IMR-90 (cell line): ENCODE measurements at places on chromosomes 1 and 21. TPM values are rescaled to one million over a fixed set of nuclear protein-coding genes. Genes with fewer than 3 reads are reported as not detected.

DNA sequence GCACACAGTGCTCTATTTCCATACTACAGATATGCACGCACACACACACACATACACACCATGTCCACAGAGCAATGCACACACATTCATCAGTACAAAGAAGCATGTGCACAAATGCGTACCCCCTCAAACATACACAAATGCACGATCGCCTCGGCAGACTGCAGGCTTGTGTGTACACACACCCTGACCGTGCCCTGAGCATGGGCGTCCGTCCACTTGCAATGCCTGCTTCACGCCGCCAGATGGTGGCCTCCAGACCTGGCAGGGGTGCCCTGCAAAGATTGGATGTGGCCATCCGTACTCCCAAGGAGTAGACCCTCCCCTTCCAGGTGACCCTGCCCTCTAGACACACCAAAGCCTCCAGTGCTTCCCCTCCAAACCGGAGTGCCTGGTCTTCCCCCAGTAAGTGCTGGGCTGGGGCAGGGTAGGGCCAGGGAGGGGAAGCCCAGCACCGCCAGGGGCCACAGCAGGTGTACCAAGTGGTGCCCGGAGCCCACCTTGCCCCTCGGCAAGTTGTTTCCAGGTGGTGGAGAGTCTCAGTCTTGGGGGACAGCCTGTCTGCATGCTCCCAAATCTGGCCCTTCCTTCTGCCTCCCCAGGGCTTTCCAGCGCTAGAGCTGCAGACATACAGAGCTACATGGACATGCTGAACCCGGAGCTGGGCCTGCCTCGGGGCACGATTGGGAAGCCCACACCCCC is 20.6 kb downstream of the ESPN start:
- DNase-seq, result peak; percentile 15

DNA sequence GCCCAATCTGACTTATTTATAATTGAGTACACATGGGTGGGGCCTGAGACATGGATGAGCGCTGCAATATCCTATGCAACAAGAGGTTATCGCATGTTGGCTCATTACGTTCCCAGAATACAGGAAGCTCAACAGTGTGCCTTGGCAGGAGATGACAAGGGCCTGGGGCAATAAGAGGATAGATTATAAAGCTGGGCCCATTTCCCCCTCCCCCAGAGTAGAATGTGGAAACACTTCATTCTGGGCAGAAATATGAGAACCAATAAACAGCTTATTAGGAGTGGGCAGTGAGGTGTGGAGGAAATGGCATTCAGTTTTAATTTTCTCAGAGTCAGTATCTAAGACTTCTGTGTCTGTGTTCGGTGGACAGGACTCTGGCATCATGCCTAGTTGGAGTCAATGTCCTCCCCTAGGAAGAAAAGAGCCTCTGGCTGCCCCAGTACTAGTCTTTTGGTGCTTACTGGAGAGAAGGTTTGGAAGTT is 92.8 kb downstream of the PIK3R3 start:
- DNase-seq, result peak; percentile 48

The PSMG1 gene
- total RNA-seq, result 37.8 and 51.1 TPM in 2 replicates

GRCh38 chr1:31739346-31739745 is 24.8 kb downstream of the ADGRB2 start:
- DNase-seq, result no peak

The SERTAD4 gene
- total RNA-seq, result under 0.01 TPM in 2 replicates

DNA sequence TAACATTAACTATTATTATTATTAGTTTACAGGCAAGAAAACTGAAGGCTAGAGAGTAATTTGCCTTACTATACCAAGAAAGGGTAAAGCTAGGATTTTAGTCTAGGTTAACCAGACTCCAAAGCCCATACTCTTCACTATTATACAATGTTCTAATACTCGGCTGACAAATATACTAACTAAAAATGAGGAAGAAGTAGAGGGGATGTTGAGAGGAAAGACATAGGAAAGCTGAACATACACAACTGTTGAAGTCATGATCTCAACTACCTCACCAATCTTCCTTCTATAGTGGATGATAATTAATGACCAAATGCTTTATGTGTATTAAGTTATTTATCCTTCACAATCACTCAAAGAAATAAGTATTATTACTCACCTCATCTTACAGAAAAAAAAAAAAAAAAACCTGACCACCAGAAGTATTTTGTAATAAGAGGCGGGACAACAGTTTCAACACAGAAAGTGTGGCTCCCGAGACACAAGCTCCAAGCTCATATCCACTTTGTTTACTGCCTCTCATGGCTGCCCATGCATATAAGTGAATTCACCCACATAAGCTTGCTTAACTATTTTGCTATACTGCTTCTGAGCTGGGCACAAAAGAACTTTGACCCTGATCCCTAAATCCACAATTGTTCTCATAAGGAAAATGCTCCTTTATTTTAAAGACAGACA is 78.0 kb downstream of the USP1 start:
- peak; percentile 30 for DNase-seq

DNA sequence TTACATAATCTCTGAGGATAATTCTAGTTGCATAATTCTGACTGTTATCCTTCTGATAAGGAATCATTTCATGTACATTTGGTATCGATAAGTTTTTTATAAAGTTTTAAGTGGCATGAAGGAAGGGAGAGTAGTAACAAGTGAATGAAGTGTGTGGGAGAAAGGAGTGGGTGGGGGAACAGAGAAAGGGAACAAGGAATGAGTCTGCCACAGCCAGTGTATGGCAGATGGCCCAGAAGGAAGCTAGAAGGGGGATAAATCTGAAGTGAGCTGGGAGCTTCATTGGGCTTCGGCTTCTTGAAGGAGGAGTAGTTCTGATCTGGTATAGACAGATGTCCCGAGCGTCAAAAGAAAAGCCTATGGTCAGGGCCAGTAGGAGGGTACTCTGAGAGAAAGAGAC is 18.6 kb downstream of the ZBTB40 start:
- no peak for DNase-seq

- DNase-seq, result peak; percentile 31
Observed at GRCh38 chr1:214403431-214403830, 122.5 kb downstream of the SMYD2 start.

DNA sequence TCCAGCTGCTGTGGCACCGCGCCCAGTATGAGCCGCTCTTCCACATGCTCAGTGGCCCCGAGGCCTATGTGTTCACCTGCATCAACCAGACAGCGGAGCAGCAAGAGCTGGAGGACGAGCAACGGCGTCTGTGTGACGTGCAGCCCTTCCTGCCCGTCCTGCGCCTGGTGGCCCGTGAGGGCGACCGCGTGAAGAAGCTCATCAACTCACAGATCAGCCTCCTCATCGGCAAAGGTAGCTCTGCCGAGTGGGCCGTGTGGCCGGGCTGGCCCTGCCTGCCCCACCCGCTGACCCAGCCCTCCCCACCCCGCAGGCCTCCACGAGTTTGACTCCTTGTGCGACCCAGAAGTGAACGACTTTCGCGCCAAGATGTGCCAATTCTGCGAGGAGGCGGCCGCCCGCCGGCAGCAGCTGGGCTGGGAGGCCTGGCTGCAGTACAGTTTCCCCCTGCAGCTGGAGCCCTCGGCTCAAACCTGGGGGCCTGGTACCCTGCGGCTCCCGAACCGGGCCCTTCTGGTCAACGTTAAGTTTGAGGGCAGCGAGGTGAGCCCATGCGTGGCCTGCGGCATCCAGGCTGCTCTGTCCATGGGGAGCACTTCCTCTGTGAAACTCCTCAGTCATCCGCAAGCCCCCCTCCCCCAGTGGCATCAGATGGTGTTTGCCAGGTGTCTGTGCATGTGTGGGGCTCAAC is 64.2 kb downstream of the PIK3CD start:
- no peak for DNase-seq

- no peak for DNase-seq
Observed at GRCh38 chr21:37507716-37508115, 141.1 kb downstream of the DYRK1A start.

DNA sequence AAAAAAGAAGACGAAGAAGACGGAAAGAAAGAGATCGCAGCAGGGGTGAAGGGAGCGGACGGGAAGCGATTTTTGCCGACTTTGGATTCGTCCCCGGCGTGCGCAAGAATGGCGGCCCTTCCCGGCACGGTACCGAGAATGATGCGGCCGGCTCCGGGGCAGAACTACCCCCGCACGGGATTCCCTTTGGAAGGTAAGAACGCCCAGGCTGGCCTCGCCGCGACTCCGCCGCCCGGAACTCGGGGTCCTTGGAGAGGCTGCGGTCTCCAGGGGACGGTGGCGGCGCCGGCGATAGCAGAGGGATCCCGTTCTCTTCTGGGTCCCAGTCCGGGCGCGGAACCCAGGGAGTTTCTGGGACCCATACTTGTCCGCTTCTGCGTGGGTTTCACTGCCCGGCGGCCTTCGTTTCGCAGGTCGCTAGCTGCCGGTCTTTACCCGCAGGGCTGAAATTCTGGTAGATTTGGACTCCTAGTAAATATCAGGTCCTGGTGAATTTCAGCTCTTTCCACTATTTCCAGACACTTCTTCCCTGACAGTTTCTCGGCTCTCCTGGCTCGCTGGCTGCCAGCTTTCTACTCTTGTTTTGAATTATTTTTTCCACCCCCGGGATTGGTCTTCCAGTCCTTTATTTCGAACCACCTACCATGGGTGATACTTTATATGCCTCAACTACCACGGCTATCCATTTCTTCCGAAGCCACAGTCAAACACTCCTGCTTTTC is 1.0 kb downstream of the PAX7 start:
- DNase-seq, result no peak

- no peak for DNase-seq
Observed at GRCh38 chr1:201223852-201224665, 33.4 kb downstream of the IGFN1 start.

The TEX38 gene
- not detected in 2 replicates for total RNA-seq

GRCh38 chr1:179817789-179818188 is 59.8 kb downstream of the TOR1AIP2 start:
- peak; percentile 53 for DNase-seq

- no peak for DNase-seq
Observed at GRCh38 chr21:45556645-45557615, 14.7 kb upstream of the SLC19A1 start.

DNA sequence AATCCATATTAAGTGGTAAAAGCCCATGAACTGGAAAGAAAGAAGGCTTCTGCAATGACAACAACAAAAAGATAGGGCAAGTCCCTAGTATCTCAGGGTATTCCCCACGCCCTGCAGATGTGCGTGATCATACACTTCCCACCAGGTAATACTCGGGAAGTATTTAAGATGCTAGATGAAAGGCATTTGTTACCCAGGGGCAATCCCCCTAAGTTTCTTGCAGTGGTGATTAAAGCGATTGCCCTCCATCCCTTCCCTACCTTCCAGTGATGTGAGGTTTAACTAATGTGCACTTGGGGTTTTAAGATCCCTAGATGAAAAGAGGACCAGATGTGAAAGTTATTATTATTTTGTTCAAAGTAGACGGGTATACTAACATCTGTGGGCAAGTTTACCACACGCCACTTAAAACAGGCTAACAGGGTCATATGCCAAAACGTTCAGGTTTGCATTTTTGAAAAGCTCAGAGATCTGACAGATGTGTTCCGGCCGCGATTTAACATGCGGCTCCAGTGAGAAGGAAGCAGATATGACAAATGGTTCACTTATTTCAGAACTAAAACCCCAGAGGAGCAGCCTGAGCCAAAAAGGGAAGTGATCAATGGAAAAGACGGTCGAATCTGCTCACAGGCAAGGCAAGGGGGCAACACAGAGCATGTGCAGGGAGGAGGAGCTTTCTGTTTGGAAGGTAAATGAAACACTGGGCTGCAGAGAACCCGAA is 17.4 kb downstream of the TIAM1 start:
- no peak for DNase-seq

GRCh38 chr1:89484092-89485038 is 40.3 kb upstream of the LRRC8B start:
- no peak for DNase-seq

DNA sequence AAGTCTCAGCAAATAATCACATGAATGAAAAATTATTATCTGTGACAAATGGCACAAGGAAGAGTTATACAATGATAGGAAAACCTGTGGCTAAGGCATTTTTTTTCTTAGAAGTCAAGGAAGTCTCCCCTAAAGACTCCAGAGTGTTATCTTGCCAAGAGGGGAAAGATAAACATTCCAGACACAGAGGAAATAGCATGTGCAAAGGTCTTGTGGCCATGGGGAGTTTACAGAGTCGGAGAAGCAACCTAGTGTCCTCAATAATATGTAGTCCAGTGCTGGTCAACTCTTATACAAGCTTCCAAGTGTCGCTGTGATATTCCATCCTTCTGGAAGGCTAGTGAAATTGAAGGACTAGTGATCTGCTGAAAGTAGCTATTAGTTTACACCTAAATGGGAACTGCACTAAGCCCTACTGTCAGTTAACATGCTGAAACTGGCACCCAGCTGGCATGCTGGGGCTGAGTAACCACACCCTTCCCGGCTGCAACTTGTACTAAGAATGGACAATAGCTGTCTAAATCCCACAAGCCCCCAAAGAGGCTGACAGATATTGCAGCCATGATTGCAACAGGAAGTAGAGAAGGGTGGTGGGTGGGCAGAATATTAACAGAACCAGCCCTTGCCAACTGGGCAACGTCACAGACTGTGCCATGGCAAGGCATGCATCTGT is 11.5 kb upstream of the ATP1B1 start:
- no peak for DNase-seq

DNA sequence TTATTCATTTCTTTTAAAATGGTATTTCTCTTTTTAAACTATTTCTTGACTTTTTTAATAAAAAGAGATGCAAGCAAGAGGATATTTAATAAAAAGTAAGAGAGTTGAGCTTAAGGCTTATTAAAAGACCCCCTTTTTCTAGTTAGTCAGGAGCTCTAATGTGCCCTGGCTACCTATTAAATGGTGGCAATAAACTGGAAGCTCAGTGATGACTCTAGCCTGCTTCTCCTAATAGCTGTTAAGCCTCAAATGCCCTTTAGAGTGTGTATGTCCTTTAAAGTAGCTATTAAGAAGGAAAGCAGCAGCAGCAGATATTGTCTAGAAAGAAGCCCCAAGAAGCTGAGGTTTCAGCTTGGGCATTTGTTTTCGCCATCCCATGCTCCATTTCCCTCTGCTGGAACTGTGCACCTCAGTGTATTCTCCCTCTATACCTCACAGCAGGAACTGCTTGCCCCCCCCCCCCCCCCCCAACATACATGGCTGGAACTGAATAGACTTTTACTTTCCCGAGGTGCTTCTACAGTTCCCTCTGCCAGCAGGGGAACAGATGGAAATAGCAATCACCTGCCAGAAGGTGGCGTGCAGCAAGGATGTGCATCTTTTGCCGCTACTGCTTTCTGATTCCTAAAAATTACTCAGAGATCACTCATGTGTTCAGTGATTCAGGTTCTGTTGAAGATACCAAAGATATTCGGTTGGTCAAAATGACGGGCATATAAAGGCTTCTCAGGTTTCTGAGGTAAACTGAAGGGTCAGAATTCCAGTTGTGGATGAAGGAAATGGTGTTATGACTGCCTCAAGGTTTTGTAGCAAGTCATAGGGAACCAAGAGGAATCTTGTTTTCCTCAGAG is 2.5 kb downstream of the RGS4 start:
- peak; percentile 91 for DNase-seq

- DNase-seq, result no peak
Observed at GRCh38 chr1:221509575-221510355, 232.1 kb downstream of the DUSP10 start.

The LCK gene
- not detected in 2 replicates for total RNA-seq

- DNase-seq, result no peak
Observed at GRCh38 chr1:66356605-66357004, 177.3 kb upstream of the SGIP1 start.
